NCI-H146 (cell line): ENCODE measurements at places on chromosomes 4 and X.
A peak's percentile ranks its signal among the peaks of the same experiment; 100 is the strongest.

DNA sequence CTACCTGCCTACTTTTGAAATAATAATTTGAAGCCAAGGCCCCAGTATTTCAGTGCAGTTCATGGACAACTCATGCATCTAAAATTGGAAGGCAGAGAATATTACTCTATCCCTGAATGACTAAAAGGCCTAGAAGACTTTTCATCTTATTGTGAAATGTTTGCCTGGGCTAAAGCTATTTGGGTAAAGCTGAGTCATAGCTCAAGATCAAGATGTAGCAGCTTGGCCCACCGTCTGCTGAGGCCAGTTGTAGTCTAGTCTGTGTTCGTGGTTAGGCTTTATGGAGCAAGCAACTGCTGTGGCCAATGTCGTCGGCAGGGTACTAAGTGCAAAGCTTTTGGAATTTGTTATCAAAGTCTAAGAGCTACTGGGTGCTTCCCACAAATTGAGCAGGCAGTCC is 929.1 kb downstream of the RAB28 start:
- DNase-seq: no peak

- no peak for DNase-seq
Observed at GRCh38 chrX:69551421-69552009, 47.4 kb downstream of the NALF2 start.

GRCh38 chrX:149491812-149492211 is 13.3 kb downstream of the IDS start:
- no peak for DNase-seq

GRCh38 chrX:123223859-123224258 is 39.8 kb downstream of the GRIA3 start:
- DNase-seq: no peak

DNA sequence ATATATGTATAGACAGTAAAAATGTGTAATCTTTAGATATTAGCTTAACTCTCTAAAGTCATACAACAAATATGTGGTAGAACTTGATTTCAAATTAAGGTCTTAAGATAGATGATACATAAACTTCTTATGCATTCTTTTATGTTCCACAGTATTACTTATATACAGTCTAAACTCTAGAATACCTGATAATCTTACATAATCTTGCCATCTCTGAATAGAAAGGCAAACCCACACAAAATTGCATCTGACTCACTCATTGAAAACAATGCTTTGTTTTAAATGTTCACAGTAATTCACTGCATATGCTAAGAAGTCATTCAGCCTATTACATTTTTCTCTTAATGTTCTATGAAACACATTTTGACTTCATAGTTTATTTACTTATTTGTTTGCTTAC is 10.1 kb downstream of the SULT1B1 start:
- DNase-seq: no peak

DNA sequence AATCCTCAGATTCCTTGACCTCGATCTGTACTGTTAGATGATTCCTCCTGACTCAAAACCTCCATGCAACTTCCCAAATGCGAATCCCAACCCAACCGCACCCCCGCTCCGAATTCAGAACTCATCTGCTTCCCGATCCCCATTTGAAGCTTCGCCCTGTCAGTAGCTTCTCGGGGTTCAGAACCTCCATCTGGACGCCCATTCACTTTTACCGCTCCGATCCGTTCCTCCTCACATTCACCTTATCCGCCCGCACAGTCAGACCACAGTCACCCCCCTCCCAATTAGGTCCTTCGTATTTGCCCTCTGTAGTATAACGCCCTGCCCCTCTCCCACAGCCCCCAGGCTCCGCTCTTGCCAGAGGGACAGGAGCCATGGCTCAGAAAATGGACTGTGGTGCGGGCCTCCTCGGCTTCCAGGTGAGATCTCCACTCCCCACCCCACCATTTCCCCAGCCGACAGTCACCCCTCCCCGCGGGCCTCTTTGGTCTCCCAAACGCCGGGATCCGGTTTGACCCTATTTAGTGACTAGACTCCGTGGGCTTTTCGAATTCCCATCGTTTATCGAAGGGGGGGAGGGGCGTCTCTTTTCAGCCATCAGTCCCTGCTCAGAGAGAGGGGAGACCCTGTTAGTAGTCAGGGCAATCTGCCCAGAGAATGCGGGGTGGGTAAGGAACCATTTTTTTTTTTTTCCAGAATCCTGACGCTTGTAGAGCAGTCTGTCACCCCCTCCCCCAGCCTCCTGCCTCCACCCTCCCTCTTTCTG is 691 bp downstream of the MAGED1 start:
- peak; percentile 58 for DNase-seq

DNA sequence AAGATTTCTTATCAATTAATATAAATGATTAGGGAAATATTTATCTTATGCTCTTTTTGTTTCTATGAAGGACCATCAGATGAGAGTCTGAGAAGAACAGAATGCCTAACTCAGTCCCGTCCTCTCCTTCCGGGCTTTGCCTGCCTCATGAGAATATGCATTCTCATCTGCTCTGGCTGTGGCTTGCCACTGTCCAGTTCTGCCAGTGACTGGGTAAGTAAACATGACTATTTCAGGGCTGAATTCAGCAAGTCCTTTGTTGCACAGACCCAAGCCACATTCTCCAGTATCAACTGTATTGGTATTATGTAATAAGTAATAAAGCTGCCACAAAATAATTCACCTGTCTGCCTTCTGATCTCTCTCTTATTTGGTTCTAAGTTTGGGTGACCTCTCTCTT is 110.7 kb downstream of the WDFY3 start:
- DNase-seq: peak; percentile 50

DNA sequence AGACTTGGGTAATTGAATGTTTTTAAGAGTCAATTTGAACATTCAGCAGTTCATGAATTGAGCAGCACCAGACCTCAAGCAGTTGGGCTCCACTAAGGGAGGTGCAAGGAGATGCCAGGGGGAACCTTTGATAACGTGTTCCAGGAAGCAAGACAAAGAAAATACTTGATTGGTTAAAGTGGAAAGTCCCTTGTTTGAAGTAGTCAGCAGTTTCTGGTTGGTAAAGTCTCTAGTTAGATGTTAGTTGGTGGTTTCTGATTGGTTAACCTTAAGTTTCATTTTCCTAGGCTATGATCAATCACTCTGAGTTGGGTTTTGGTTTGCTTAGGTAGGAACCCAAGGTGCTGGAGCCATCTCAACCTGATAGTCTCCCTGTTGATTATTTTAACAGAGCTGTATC is 4.0 kb downstream of the HERC6 start:
- DNase-seq: no peak

DNA sequence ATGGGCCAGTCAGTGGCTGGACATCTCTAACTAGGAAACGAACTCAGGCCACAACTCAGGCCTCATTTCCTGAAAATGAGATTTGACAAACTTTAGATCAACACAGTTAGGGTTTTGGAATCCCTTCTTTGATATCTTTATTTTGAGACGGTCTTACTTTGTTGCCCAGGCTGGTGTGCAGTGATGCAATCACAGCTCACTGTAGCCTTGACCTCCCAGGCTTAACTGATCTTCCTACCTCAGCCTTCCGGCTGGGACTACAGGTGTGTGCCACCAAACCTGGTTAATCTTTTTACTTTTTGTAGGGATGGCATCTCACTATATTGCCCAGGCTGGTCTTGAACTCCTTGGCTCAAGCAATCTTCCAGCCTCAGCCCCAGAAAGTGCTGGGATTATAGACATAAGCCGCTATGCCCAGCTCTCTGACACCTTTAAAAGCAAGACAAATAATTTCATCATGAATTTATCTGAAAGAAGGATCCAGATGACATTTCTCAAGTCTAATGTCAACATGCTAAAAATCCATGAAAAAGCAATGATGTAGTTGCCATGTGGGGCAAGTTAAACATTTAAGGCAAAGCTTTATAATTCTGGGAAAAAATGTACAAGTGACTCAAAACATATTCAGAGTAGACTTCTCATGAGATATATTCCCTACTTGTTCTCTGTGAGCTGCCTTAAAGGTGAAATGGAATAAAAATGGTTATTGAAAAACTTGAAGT is 89.1 kb upstream of the CBR4 start:
- DNase-seq: no peak

DNA sequence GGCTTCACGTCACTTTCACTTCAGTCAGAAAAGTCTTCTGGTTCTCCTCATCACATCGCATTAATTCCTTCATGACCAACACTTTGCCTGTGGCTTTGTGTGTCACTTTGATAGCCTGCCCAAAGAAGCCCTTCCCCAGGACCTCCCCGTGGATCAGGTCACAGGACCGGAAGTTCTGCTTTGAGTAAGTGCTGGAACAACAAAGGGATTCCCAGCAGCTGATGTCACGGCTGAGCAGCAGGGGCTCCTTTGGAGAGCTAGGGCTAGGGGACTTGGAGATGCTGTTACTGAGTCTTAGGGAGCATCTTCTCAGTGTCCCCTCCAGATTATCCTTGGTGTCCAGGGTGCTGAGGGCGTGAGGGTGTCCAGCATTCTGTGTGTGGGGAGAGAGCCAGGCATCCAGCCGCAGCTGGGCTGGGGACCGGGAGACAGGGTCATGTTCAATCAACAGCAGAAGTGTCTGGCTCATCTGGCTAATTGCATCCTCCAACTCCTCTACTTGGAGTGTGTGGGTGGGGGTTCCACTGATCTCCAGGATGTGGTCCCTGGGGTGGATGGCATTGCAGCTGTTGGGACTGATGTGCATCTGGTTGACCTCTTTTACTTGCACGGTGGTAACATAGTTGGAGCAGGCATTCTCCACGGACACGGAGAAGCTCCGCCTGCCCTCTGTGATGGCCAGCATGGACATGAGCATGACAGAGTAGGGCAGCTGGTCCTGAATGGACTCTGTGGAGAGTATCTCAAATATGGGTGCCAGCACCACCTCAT is 39.2 kb upstream of the ARHGAP6 start:
- no peak for DNase-seq

GRCh38 chrX:130110379-130111219 is at the start of gene ELF4:
Gene ELF4, minus strand, starts transcription at chrX:130110497. Its CDS starts 29,167 bp downstream, at chrX:130081330.
- DNase-seq: peak; percentile 61

DNA sequence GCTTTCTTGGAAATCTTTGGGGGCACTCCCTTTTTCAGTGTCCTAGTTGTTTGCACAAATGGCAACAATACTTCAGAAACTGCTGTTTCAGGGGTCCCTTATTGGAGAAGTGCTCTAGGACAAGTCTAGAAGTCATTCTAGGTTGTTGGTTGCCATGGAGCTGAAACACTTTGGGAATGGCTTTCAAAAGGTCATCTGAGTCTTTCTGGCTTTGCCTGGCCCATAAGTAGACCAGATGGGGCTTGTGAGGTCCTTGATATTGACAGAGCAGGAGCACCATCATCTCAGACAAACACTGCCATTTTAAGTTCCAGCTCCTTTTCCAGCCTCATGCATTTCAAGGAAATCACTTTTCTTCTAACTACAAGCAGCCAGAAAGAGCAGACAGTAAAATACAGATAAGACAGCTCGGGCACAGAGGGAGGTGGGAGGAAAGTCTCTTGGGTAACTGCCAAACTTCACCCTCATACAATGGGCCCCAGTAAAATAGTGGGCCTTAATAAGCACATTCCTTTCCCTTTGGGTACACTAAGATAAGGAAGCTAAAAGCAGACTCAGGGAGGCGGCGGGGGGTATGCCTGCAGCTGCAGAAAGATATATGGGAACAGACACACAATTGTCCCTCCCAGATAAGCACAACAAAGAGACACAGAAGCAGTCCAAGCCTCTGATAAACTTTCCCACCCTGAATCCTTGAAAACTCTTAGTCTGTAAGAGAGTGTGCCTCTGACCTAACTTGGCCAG is 8.5 kb upstream of the NXF3 start:
- DNase-seq: no peak

- no peak for DNase-seq
Observed at GRCh38 chr4:18566970-18567799, 545.6 kb upstream of the LCORL start.

GRCh38 chr4:88604978-88605678 is 12.8 kb downstream of the HERC3 start:
- DNase-seq: no peak

- no peak for DNase-seq
Observed at GRCh38 chr4:52704133-52704532, 45.0 kb upstream of the USP46 start.

DNA sequence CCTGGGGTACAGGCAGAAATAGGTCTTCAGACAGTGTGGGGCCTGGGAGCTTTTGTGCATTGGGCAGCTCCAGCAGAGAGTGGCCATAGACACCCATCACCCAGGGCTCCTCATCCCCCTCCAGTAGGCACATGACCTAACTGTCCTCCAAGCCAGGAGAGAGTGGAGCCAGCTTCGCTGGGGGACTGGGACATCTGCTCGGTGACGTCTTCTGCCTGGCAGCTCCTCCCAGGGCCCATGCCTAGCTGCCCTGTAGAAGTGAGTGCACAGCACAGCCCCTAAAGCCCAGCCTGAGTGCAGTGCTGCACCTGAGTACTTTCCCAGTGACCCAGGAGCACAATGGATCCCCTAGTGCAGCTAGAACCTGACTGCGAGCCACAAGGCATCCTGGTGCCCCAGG is 279.7 kb upstream of the SLC7A11 start:
- DNase-seq: no peak

DNA sequence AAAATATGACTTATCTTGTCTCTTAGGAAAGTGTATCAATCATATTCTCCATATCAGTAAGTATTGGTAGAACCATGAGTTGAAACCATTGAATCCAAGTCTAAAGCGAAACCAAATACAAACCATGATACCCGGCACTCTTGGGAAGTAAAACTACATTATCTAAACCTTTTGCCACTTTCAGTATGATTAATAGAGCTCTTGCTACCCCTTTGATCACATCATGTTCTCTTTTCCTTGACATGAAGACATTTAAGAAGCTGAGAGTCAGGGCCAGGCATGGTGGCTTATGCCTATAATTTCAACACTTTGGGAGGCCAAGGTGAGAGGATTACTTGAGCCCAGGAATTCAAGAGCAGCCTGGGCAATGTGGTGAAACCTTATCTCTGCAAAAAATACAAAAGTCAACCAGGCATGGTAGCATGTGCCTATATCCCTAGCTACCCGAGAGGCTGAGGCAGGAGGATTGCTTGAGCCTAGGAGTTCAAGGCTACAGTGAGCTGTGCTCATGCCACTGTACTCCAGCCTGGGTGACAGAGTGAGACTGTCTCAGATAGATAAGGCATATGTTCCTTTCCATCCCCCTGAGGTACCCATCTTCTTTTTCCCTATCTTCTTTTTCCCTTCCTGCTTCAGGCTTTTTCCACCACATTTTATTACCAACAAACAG is 45.4 kb downstream of the CEP135 start:
- DNase-seq: no peak

- no peak for DNase-seq
Observed at GRCh38 chr4:157115613-157116335, 39.8 kb downstream of the GLRB start.

DNA sequence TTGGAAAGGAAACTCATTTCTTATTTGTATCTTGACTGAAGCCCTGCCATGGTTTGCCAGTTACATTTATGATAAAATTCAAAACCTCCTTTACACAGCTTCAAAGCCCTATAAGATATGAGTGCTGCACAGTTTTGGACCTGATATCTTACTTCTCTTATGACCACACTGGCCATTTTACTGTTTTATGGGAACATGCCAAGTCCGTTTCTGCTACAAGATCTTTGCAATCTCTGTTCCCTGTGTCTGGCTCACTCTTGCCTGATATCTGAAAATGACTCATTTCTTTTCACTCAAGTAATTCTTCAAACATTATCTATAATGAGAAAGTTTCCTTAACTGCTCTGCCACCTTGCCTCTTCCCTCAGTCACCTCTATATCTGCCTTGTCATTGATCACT is 247.3 kb downstream of the SPOCK3 start:
- no peak for DNase-seq

GRCh38 chrX:102768987-102769761 is 48.6 kb downstream of the GPRASP3 start:
- DNase-seq: peak; percentile 88

- no peak for DNase-seq
Observed at GRCh38 chrX:149499766-149500165, 5.3 kb downstream of the IDS start.
